ENCODE measurements at places on chromosomes 6 and 20. TPM values are rescaled to one million over a fixed set of nuclear protein-coding genes. Genes with fewer than 3 reads are reported as not detected.

Gene PIM1
- total RNA-seq: 310 TPM

Gene CLPSL1
- not detected for total RNA-seq

Gene BRD2
- total RNA-seq: 409 TPM

Gene BEND6
- total RNA-seq: not detected

Gene LY6G6F
- total RNA-seq: 1.6 TPM

Gene ABHD16B
- not detected for total RNA-seq

Gene MYCT1
- total RNA-seq: 4.6 TPM

Gene SCUBE3
- not detected for total RNA-seq

DNA sequence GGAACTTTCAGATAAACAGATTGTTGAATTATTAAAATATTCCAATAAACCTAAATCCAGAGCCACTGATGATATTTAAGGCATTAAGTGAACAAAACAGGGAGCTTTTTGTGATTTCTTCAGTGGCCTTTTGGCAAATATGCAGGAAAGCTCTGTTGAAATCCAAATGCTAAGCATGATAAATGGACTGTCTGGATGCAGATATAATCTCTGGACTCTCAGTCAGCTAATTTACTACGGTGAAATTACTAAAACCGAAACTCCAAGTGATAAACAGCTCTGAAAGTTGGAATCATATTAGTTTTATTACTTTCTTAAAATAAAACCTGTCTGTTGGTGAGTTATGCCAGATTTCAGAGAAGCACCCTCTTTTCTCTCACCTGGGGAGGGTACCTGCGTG, 120.3 kb downstream of the IMPG1 start:
- no peak for DNase-seq

DNA sequence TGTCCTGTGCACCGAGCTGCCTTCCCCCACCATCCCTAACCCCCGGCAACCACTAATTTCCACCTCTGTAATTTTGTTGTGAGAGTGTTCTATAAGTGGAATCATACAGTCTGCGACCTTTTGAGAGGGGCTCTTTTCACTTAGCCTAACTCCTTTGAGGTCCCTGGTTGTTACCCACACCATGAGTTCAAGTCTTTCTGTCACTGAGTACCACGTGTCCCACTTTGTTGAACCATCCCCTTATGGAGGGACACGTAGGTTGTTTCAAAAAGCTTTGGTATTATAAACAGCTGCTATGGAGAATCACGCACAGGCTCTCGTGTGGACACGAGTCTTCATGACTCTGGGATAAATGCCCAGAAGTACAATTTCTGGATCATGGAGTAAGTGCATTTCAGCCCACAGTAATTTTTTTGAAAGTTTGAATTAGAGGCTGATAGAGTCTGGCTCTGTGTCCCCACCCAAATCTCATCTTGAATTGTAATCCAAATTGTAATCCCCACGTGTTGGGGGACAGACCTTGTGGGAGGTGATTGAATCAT, 9.5 kb downstream of the FAM209B start:
- no peak for DNase-seq

- DNase-seq: no peak
Measured at GRCh38 chr6:32064706-32065105, 26.5 kb downstream of the CYP21A2 start.

GRCh38 chr6:102549221-102549874, 1155.8 kb downstream of the GRIK2 start:
- DNase-seq: no peak

DNA sequence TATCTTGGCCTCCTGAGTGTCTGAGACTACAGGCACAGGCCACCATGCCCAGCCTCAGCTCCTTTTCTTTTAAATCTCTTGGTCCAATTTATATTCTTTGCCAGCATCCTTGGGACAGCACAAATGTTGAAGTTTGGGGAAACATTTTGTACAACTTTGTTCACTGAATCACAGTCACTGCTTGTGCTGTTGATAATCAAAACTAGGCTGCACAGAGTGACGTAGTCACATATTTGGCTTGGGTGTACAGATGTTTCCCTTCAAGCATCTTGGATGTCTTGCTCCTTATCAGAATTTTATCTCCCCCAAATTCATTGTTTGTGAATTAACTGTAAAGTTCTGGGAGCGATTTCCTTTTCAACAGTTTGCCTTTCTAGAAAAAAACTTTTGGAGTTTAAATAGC, 17.9 kb downstream of the CARMIL1 start:
- DNase-seq: no peak

- DNase-seq: no peak
Measured at GRCh38 chr6:134146268-134147033, 94.0 kb upstream of the SLC2A12 start.

- no peak for DNase-seq
Measured at GRCh38 chr6:114824409-114824808, 481.6 kb upstream of the HS3ST5 start.

DNA sequence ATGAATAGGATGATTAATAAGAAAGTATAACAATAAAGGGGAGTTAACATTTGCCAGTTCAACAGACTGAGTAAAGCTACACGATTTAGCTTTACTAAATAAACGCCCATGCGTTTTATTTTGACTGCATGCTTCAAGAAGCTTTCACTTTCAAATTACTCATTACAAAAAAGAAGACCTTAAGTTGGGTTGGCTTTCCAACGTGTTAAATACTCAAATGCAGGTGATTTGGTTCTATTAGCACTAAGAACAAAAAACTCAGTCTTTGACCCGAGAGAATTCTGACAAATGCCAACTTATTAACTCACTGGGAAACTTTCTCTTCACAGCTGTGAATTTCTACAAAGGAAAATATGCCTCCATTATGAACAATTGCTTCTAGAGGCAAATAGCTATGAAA, 24.8 kb downstream of the RNF146 start:
- no peak for DNase-seq

DNA sequence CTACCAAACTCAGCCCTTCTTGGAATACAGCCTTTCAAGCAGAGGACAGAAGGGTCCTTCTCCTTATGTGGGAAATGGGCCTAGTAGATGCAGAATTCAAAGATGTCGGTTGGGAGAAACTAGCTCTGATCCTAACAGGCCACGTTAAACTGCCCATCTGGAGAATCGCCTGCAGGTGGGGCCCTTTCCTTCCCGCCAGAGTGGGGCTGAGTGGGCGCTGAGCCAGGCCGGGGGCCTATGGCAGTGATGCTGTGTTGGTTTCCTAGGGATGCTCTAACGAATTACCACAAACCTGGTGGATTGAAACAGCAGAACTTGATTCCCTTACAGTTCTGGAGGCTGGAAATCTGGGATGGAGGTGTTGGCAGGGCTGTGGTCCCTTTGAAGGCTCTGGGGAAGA, 9.1 kb downstream of the MAPK13 start:
- no peak for DNase-seq

DNA sequence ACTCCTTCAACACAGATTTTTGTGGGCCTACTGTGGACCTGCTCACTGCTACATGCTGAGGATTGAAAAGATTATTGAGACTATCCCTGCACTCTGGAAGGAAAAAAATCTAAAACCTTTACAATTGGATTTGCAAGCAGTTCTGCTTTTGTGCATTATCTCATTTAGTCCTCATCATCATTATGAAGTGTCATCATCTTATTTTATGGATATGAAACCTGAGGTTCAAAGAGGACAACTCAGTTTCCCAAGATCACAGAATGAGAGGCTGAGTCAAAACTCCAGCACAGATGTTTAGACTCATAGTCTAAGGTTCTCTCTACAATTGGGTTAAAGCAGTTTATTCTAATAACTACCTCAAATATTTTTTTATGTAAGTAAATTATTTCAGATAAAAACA, 160.2 kb upstream of the MARCKS start:
- DNase-seq: no peak

DNA sequence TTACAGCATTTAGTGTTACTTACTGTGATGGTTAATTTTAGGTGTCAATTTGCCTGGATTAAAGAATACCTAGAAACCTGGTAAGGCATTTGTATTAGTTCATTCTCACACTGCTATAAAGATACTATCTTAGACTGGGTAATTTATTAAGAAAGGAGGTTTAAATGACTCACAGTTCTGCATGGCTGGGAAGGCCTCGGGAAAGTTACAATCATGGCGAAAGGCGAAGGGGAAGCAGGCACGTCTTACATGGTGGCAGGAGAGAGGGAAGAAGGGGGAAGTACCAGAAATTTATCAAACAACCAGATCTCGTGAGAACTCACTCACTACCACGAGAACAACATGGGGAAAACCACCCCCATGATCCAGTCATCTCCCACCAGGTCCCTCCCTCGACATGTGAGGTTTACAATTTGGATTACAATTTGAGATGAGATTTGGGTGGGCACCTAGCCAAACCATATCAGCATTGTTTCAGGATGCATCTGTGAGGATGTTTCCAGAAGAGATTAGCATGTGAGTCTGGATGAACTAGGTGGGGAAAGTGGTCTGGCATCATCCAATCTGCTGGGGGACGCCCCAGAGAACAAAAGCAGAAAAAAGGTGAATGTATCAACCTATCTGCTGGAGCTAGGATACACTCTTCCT, 76.8 kb downstream of the MKKS start:
- no peak for DNase-seq

- DNase-seq: no peak
Measured at GRCh38 chr6:163122365-163122764, 292.2 kb upstream of the QKI start.

DNA sequence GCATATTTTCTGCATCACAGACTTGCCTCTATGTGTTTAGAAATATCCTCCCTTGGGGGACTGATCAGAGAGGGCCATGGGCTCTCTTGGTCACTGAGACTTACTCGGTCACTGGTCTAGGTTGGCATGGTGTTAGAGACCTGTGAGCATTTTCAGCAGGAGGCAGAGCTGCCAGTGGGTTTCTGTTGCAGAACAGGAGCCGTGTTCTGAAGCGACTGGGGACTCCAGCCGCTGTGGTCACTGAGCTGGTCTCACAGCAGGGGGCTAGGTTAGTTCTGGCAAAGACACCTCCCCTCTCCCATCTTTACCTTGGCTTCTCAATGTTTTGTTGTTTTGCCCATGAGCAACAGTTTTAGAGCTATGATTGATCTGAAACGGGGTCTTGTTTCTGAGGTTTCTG, 8.7 kb downstream of the TMEM181 start:
- DNase-seq: no peak

GRCh38 chr6:155026022-155026705, 31.0 kb downstream of the TIAM2 start:
- DNase-seq: no peak

DNA sequence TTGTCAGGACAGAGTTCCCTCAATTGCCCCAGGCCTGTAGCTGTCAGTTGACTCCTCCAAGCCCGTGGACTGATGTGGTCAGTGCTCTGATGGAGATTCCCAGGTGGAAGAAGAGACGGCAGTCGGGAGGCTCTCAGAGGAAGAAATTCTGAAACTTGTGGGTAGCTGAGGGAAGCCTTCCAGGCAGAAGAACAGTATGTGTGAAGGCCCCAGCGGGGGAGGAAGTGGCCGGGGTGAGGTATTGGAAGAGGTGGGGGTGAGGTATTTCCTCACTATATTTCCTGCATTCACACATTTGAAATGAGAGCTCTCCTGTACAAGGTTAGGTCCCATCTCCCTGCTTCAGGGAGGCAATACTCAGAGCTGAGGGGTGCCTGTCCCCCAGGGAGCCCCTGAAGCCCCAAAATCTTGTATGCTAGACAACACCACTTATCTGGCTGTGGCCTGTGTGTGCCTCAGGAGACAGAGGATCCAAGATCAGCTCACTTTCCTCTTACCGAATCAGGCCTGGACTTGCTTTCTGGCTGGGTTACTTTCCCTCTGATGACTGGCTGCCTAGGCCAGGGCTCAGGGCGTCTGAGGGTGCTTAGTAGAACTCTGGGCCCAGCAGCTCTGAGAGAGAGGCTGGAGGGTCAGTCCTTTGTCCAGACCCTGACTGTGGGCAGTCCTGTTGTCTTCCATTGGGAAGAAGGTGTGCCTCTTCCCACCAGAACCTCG, 49.3 kb upstream of the MYL9 start:
- DNase-seq: peak; percentile 36

DNA sequence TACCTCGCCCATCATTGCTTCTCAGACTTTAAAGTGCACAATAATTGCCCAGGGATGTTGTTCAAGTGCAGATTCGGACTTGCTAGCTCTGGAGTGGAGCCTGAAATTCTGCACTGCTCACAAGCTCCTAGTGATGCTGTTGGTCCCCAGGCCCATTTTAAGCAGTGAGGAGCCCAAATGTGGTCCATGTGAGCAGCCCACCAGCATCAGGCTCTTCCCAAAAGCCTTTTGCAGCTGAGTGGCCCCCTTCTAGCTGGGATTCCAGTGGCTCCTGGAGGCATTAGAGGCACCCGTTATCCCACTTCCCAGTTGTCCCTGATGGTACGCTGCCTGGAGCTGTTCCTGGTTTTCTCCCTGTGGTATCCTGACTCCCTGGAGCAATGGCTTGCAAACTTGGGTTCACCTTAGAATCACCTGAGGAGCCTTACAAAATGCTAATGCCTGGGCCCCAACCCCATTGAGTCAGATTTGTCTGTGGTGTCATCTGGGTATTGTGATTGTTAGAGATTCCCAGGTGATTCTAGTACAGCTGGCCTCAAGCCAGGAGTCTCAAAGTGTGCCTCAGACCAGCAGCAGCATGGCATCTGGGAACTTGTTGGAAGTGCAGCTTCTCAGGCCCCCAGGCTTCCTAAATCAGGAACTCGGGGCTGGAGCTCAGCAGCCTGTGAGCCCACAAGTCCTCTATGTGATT, 186.9 kb upstream of the SLC24A3 start:
- no peak for DNase-seq

- DNase-seq: no peak
Measured at GRCh38 chr20:38412877-38413577, 22.1 kb downstream of the SNHG17 start.

GRCh38 chr6:19613678-19614077, 223.5 kb upstream of the ID4 start:
- no peak for DNase-seq

DNA sequence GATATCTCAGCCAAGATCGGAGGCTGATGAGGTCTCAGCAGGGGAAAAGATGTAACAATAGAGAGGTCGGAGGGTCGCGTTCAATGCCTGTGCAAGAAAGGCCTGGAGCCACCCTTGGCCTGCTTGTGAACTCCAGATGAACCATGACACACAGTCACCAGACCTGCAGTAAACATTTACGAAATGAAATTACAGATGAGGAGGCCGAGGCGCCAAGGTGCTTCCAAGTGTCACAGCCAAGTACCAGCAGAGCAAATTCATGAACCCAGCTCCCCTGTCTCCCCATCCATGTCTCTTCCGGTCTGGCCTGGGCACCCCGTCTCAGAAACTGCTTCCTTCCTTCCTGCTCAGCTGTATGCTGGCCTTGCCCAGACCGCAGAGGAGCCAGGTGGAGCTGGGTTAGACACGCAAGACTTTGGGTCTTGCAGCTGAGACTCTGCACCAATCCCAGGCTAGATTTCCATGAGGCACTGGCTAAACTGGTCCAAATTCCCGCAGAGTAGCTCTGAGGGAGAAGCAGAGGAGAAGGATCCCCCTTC, 48.1 kb downstream of the CHMP4B start:
- peak; percentile 12 for DNase-seq

- peak; percentile 36 for DNase-seq
Measured at GRCh38 chr6:17600527-17601385, 654 bp downstream of the FAM8A1 start.
